ENCODE measurements at places on chromosomes 11 and 22. TPM values are rescaled to one million over a fixed set of nuclear protein-coding genes. Genes with fewer than 3 reads are reported as not detected.

- no peak overlapping the region for H3K4me3 ChIP-seq
- peaks cover 5% of the 10 kb centered on the region for H3K4me1 ChIP-seq
- no peak for DNase-seq
These were observed 1.2 kb downstream of the RAG2 start for GRCh38 chr11:36596880-36597279.

GRCh38 chr11:73818846-73819245 is 31.2 kb downstream of the MRPL48 start:
- no peaks in the 10 kb centered on the region for H3K27me3 ChIP-seq
- no peaks in the 10 kb centered on the region for H3K4me1 ChIP-seq
- H3K27ac ChIP-seq, result no peak overlapping the region

Gene DGCR2
- 89.1 TPM for total RNA-seq

GRCh38 chr22:46721501-46722085 is 16.5 kb downstream of the CERK start:
- no peak overlapping the region for H3K4me3 ChIP-seq
- H3K36me3 ChIP-seq, result peaks cover 24% of the 10 kb centered on the region
- H3K4me1 ChIP-seq, result peaks cover 3% of the 10 kb centered on the region
- H3K27ac ChIP-seq, result no peak overlapping the region

DNA sequence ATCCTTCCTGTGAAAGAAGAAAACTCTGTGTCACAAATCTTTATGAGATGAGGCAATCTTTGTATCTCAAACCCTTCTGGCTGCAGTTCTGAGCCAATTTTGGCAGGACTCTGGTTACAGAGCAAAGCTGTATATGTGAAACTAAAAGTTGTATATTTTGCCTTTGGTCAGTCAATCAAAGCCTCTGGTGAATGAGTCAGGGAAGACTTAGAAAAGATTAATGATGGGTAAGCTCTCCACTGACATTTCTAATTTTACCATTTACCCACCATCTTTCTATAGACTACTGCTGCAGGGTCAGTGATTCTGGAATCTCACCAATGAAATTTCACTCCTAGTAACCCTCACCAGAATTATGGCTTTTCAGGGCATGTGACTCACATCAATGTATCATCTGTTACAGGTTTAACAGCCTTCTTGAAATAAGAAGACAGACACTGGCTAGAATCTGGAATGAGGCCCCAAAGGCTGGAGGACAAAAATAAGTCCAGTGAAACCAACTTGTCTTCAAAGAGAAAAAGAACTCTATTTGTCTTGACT is 43.3 kb downstream of the USP35 start:
- peaks cover 3% of the 10 kb centered on the region for H3K4me1 ChIP-seq
- no peak overlapping the region for H3K27ac ChIP-seq
- peaks cover 11% of the 10 kb centered on the region for H3K36me3 ChIP-seq
- H3K4me3 ChIP-seq, result no peak overlapping the region
- no peaks in the 10 kb centered on the region for H3K27me3 ChIP-seq

Gene GGTLC2
- total RNA-seq, result not detected

- H3K4me3 ChIP-seq, result no peak overlapping the region
- no peak for DNase-seq
- peaks cover 60% of the 10 kb centered on the region for H3K27me3 ChIP-seq
- no peak overlapping the region for H3K27ac ChIP-seq
- H3K4me1 ChIP-seq, result peaks cover 3% of the 10 kb centered on the region
- no peaks in the 10 kb centered on the region for H3K36me3 ChIP-seq
These were observed 344.3 kb downstream of the BRD1 start for GRCh38 chr22:49483281-49483870.

Gene TMEM184B
- total RNA-seq, result 67.3 TPM
